ENCODE measurements at places on chromosomes 12 and 14.

- no peak for DNase-seq
Observed at GRCh38 chr12:116977465-116978380, 67.0 kb downstream of the FBXW8 start.

GRCh38 chr12:105773471-105773870 is 365.3 kb downstream of the NUAK1 start:
- no peak for DNase-seq

- no peak for DNase-seq
Observed at GRCh38 chr12:93776581-93777018, 99.4 kb downstream of the CRADD start.

DNA sequence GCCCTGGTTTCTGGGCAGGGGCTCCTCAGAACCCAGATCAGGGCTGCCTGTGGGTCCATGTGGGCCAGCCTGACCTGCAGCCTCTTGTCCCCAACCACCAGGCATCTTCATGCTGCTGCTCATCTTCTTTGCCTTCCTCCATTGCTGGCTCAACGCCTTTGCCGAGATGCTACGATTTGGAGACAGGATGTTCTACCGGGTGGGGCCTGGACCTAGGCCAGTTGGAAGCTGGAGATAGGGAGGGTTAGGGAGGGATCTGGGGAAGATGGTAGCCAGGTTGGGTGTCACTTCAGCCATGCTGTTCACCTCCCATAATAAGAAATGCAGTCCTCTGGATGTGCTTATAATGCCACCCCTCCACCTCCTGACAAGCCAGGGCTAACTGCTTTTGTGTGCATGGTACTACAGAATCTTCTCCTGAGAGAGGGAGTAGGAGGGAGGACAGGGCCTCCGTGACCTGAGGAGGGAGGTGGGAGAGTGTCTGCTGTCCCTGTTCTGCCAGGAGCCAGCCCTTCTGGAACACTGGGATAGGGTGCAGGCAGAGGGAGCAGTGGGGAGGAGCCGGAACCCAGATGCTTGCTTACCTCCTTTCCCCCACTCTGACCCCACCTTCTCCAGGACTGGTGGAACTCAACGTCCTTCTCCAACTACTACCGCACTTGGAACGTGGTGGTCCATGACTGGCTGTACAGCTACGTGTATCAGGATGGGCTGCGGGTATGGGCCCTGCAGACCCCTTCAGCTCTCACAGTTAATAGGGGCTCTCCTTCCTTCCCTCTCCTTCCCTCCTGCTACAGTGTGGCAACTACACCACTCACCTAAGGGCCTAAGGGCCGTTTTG is 17.6 kb downstream of the SOAT2 start:
- no peak for DNase-seq

DNA sequence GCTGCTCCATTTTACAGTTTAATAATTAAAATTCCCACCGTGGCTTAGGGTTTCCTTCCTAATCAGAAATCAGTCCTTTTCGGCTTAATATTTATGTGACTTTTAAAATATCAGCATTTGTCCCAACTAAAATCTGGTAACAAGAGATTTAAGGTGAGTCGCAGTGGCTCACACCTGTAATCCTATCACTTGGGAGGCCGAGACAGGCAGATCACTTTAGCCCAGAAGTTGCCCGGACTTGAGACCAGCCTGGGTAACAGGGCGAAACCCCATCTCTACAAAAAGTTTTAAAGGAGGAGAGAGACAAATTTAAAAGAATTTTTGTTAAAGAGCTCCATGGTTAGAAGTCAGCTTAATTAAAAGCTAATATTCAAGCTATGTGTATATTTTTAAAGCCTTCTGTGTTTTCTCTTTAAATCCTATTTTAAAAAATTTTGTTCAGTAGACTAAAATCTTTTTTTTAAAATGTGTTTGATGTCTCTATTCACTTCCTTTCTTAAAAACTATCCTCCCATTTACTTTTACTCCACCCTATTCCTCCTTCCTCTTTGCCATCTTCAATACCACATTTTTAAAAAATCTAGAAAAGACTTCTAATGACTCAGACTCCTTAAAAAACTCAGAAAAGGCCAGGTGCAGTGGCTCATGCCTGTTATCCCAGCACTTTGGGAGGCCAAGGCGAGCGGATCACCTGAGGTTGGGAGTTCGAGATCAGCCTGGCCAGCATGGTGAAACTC is 3.8 kb upstream of the TAC3 start:
- no peak for DNase-seq

GRCh38 chr12:121800694-121801594 is 2.9 kb upstream of the SETD1B start:
- DNase-seq: peak; percentile 78

- DNase-seq: peak; percentile 22
Observed at GRCh38 chr12:56839915-56840325, 76.8 kb downstream of the HSD17B6 start.

GRCh38 chr14:87992718-87993628 is at the start of gene GALC:
Gene GALC (minus strand): TSS chr14:87993182. CDS start chr14:87993164, 18 bp downstream.
- peak; percentile 97 for DNase-seq

GRCh38 chr14:99315197-99315596 is 43.2 kb upstream of the BCL11B start:
- DNase-seq: no peak

GRCh38 chr14:100467939-100468338 is 119.3 kb downstream of the BEGAIN start:
- no peak for DNase-seq

GRCh38 chr14:71702786-71703185 is 229.4 kb upstream of the RGS6 start:
- DNase-seq: no peak

Data from CD4-positive, alpha-beta T cell treated with Interleukin-12 subunit alpha and Interleukin-12 subunit beta, for 1 hour (primary cell).